Neural progenitor cell (in vitro differentiated cells): ENCODE measurements at places on chromosomes 5 and 9. TPM values are rescaled to one million over a fixed set of nuclear protein-coding genes. Genes with fewer than 3 reads are reported as not detected.

Gene GPR150
- total RNA-seq = 0.12 TPM in 1 of 2 replicates, not detected in the other

GRCh38 chr5:181047288-181047687 lies 7.2 kb downstream of the BTNL9 start:
- DNase-seq = no peak

DNA sequence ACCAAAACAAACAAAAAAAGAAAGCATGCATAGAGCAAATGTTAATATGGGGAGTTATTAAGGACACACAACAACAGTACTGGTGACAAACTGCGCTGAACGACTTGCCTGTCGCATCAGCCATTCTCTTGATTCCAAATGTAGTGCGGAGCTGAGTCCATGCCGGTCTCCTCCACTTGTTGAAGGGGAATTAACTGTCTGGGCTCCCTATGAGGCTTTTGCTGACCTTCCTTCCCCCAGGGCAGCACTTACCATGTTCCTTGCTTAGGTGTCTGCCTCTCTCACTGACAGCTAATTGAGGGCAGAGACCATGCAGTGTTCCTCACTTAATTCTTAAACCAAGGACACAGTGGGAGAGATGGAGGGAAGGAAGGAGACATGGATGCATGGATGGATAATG lies 40.8 kb upstream of the FAT2 start:
- no peak for DNase-seq

DNA sequence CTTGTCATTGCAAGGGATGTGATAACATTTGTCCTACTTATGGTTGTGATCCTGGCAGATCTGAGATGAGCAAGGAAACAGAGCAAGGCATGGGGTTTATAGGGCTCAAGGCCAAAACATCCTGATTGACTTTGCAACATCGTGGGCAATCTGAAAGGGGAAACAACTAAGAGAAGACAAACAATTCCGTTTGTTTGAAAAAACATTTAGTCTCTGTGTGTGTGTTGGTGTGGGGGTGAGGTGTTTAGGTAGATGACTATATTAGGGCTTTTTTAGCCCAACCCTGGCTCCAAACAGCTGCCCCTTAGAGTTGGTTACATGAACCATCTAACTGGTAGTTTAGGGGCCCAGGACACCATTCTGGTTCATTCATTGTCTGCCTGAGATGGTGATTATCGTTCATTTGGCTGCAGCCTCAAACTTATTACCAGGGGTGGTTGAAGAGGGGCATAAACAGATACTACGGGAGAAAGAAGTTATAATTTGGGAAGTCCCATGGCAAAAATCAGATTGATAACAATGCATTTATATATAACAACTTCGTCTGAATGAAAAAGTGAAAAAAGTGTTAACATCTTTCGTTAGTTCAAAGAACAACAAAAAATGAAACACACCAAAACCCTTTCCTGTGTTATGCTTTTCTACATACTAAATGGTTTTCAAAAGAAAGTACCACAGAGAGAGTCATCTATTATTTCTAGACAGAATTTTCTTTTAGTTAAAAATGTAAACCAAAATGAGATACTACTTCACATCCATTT lies 5.7 kb downstream of the FYB1 start:
- no peak for DNase-seq

Gene TSTD2
- 31.5 and 45.4 TPM in 2 replicates for total RNA-seq

- no peak for DNase-seq
Measured at GRCh38 chr5:2896371-2897275, 145.1 kb upstream of the IRX2 start.

GRCh38 chr5:14663734-14664269 lies 716 bp upstream of the OTULIN start:
- peak; percentile 33 for DNase-seq

Gene FST
- total RNA-seq = 58.7 and 79.4 TPM in 2 replicates

- no peak for DNase-seq
Measured at GRCh38 chr5:24720743-24721142, 76.0 kb upstream of the CDH10 start.

GRCh38 chr5:180090098-180090768 lies 18.7 kb upstream of the RNF130 start:
- peak; percentile 95 for DNase-seq

Gene PROB1
- 0.67 and 2.6 TPM in 2 replicates for total RNA-seq

GRCh38 chr5:180873615-180874520 lies 12.8 kb upstream of the ZFP62 start:
- DNase-seq = no peak

DNA sequence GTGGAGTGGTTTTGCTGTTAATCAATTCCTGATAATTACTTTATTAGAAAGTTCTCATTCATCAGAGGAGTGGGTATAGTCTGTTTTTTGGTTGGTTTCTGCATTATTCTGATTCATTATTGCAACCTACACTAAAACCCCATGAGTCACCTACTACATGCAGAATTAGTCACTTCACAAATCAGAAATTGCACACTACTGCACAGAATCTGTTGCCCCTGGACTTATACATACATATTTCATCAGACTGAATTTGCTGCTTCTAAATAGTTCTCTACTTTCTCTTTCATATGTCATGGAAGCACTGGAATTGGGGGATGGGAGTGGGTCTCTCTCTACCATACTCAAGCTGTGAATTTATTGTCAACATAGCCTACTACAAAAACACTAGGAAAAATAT lies 585.1 kb downstream of the DNAH5 start:
- DNase-seq = no peak

DNA sequence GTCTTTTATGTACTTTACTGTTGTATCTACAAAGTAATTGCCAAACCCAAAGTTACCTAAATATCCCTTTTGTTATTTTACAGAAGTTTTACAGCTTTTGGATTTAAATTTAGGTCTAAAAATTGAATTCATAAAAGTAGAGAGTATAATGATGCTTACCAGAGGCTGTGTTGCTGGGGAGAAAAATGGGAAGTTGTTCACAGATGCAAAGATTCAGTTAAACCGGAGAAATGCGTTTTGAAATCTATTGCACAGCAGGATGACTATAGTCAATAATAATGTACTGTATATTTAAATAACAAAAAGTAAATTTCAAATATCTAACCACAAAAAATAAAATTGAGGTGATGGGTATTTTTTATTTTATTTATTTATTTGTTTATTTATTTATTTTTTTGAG lies 2.6 kb upstream of the ANKRD18A start:
- DNase-seq = no peak

GRCh38 chr9:105173306-105173705 lies 71.1 kb upstream of the SLC44A1 start:
- DNase-seq = peak; percentile 74

DNA sequence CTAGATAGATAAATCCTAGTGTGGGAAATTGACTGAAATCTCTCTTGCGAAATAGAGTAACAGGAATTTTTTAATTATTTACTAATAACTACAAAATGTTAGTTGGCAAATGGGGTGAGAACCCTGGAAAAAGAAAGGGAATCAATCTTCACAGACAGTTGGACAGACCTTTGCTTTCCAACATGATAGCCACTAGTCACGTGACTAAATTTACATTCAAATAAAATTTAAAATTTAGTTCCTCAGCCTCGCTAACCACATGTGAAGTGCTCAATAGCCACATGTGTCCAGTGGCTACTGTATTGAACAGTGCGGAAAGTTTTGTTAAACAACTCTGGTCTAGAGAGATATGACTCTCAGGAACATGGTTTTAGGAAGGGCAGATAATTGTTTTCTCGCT lies 289.9 kb upstream of the RASA1 start:
- no peak for DNase-seq

DNA sequence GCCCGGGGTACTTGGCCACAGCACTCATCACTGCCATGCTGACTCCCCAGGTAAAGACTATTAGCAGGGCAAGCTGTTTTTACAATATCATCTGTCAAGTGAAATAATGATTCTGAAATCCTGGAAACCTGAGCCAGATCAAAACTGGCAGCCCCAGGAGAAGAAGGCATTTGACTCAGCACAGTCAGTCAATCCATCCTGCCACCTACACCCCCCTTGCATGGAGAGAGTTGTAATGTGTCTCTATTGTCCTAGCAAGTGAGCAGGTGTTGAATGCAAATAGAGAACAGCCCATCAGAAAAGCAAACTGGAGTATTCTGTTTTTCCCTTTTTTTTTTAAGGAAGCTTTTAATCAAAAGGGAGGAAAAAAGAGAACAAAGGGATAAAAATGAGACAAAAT lies 291.2 kb downstream of the BRINP1 start:
- DNase-seq = no peak

DNA sequence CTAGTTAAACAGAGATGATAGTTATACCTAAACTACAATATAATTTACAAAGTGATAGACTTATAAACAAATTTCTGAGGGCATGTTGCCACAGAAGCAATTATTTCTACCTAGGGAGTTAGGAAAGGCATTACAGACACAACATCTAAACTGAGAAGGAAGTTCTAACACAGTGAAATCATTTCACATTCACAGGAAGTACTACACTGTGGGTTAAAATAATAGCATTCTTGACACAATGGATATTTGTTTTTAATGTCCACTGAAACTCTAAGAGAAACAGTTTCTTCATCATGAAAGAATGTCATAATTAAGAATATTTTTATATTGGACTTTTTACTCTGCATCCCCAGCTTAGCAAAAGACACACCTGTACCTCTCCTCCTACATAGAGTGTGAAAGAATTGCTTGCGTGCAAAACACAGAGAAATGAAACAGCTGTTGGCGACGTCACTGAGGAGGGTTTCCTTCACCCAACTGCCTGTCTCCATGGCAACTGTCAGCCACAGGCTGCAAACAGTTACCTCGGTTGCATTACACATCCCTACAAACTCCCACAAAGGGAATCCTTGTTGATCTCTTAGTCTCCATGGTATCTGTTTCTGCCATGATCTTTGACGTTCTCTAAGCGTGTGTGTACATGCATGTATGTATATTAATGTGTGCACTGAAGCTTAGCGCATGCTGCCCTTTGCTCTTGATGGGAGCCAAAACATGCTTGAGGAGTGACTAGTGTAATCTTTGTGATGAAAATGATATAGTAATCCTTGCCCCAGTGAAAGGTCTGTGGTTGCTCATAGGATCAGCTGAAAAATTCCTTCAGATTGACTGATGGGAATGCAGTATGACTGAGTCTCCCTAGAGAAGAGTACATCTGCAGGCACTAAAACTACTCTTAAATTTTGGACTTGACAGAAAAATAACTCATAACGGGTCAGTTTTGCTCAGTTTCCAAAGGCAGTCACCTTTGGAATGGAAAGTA lies 168.5 kb downstream of the ACTL7B start:
- no peak for DNase-seq

DNA sequence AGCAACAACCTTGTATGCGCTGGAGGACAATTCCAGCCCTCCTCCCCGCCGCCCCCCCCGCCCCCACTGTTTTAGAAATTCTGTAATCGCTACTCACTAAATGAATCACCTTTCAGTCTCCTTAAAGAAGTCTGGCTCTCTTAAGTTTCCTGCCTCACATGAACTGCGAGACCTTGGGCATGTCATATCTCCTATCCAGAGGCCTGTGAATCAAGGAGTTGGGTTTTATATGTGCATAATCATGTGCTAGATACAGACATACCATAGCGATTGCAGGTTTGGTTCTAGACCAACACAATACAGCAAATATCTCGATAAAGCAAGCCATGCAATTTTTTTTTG lies 337 bp upstream of the DMAC1 start:
- DNase-seq = no peak

GRCh38 chr5:73420666-73421065 lies 27.9 kb downstream of the FOXD1 start:
- DNase-seq = no peak

DNA sequence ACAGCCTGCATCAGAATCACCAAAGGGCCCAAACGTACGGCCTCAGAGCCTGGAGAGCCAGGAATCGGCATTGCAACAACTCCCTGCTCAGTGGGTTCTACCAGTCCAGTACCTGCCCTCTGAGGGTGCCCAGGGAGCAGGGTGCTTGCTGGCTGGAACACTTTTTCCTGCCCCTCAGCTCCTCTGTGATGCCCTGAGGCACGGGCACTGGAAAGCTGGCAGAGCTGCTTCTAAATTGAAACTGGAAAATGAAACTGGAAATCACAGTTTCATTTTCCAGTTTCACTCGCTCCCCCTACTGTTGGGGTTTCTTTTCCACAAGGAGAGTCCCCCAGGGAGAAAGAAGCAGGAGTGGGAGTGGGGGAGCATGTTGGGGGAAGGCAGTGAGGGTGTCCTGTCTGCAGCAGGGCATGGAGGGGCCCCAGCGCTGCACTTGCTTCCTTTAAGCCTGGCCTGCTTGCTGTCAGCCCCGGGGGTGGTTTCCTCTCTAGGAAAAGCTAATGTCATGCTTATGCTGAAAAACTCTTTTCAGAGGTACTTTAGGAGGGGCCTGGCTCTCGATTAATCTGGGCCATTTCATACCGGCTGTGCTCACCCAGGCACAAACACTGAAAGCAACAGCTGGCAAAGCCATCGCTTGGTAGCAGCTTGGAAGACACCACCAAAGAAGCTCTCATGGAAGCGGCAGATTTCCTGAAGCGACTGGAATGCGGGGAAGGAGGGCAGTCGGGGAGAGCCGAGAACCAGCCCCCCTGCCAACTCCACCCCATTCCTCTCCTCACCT lies 26.2 kb downstream of the IRF1 start:
- peak; percentile 51 for DNase-seq

DNA sequence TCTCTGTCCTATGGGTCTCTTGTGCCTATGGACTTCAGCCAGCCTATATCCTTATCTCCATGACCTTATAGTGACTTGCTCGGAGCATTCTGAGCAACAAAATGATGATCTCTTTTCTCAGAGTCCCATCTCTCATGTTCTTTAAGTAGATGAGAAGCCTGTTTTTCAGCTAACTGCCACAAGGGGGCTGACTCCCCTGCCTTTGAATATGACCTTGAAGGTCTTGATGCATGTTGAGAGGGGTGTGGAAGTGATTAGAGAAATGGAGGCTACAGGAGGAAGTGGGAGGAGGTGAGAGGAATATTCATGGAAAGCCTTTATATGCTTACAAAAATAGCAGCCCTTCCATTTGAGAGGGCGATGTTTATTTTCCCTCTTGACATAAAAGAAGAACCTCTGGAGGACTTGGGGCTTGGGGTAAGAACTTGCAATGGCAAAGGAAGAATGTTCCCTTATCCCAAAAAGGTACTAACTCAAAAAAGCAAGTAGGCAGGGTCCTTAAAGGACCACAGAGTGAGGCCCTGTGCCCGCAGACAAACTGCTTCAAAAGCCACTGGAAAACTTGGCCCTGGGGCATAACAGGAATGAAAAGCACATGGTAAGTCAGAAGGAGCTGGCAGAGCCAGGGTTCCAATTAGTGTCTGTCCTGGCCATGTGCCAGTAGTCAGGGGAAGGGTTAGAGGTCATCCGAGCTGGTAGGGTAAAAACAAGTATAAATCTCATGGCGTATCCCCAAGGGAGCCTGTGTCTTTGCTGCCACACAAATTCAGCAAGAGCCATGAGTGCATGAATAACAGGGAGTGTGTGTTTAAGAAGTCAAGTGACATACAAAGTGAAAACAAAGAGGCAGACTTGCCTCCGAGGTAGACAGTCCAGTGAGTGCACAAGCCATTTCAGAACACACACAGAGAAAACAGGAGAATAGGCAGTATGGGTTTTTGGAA lies 39.1 kb downstream of the FGD3 start:
- DNase-seq = no peak

- no peak for DNase-seq
Measured at GRCh38 chr9:123085916-123086315, 52.4 kb downstream of the GPR21 start.

Gene AK8
- total RNA-seq = 0.43 and 0.71 TPM in 2 replicates

Gene KIF4B
- 0.12 TPM in 1 of 2 replicates, not detected in the other for total RNA-seq
